ENCODE measurements at places on chromosomes 2 and 18.

GRCh38 chr2:202680512-202680911, 45.7 kb downstream of the FAM117B start:
- 0 out of 2 replicates have a peak overlapping the region, but pooled peaks have one; percentile 39 for H3K27ac ChIP-seq
- DNase-seq = no peak

DNA sequence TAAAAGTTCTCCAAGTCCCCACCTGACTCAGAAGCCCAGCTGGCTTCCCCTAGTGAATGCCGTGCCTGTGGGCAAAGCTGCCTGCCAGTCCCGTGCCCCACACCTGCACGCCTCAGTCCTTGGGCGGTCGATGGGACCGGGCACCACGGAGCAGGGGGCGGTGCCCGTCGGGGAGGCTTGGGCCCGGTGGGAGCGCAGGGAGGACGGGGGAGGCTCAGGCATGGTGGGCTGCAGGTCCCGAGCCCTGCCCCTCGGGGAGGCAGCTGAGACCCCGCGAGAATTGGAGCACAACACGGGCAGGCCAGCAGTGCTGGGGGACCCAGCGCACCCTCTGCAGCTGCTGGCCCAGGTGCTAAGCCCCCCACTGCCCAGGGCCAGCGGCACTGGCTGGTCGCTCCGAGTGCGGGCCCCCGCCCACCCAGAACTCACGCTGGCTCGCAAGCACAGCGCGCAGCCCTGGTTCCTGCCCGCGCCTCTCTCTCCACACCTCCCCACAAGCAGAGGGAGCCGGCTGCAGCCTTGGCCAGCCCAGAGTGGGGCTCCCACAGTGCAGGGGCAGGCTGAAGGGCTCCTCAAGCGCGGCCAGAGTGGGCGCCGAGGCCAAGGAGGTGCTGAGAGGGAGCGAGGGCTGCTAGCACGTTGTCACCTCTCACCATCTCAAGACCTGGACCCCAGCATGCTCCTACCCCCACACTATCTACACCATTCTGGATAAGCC, 215.5 kb downstream of the TNS1 start:
- H3K4me3 ChIP-seq = no peak overlapping the region
- H3K4me1 ChIP-seq = no peaks in the 10 kb centered on the region
- no peak overlapping the region for H3K27ac ChIP-seq
- no peak for DNase-seq

- no peaks in the 10 kb centered on the region for H3K4me1 ChIP-seq
- H3K27ac ChIP-seq = no peak overlapping the region
- no peak for DNase-seq
- H3K36me3 ChIP-seq = no peaks in the 10 kb centered on the region
- H3K27me3 ChIP-seq = no peaks in the 10 kb centered on the region
Measured at GRCh38 chr2:15813481-15814266, 126.7 kb upstream of the MYCN start.

GRCh38 chr2:238081561-238081960, 18.6 kb upstream of the ESPNL start:
- no peaks in the 10 kb centered on the region for H3K27me3 ChIP-seq
- DNase-seq = no peak
- no peak overlapping the region for H3K27ac ChIP-seq
- peaks cover 78% of the 10 kb centered on the region for H3K36me3 ChIP-seq
- H3K4me1 ChIP-seq = no peaks in the 10 kb centered on the region
- no peak overlapping the region for H3K4me3 ChIP-seq

DNA sequence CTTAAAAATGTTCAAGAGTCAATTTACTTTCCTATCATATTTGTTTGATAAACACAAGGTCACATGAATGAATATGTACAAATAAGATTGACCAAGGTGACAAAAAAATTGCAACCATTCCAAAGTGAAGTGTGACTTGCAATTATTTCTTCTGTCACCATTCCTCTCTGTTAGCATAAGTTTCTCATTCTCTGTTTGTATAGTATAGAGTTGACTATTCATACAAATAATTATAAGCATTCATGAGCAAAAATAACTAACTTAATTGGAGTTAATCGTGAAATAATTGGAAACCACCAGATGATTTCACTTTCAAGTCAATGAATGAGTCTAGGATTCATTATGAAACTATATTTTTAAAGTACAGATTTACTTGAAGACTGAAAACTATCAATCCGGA, 42.1 kb downstream of the PGAP1 start:
- no peak overlapping the region for H3K4me3 ChIP-seq
- H3K27me3 ChIP-seq = no peaks in the 10 kb centered on the region
- no peak for DNase-seq
- peaks cover 53% of the 10 kb centered on the region for H3K36me3 ChIP-seq

DNA sequence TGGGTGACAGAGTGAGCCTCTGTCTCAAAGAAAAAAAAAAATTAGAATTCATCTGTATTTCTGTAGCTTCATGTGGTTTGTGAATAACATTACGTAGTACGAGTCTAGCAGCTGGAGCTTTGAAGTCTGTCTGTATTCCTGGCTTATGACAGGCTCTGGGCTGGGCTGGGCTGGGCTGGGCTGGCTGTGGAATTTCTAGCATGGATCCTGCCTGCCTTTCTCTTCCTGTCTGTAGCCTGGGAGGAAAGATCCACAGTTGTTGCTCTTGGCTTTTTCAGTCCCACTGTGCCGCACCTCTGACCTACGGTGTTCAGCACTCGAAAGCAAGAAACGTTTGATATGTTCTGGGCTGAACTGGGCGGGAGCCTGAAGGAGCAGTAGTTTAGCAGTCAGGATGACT, 55.4 kb downstream of the BOLA3 start:
- H3K4me3 ChIP-seq = no peak overlapping the region
- DNase-seq = no peak
- no peaks in the 10 kb centered on the region for H3K27me3 ChIP-seq
- no peaks in the 10 kb centered on the region for H3K4me1 ChIP-seq
- H3K36me3 ChIP-seq = peaks cover 88% of the 10 kb centered on the region
- H3K27ac ChIP-seq = no peak overlapping the region

GRCh38 chr2:189951791-189952535, 110.6 kb downstream of the MSTN start:
- peaks cover 6% of the 10 kb centered on the region for H3K4me1 ChIP-seq
- no peak overlapping the region for H3K27ac ChIP-seq
- no peaks in the 10 kb centered on the region for H3K27me3 ChIP-seq
- no peaks in the 10 kb centered on the region for H3K36me3 ChIP-seq
- H3K4me3 ChIP-seq = no peak overlapping the region

GRCh38 chr2:191200910-191201309, 44.3 kb upstream of the MYO1B start:
- H3K27ac ChIP-seq = no peak overlapping the region
- H3K4me3 ChIP-seq = no peak overlapping the region
- H3K4me1 ChIP-seq = peaks cover 10% of the 10 kb centered on the region
- no peaks in the 10 kb centered on the region for H3K36me3 ChIP-seq
- DNase-seq = no peak

GRCh38 chr2:205555566-205556230, 126.6 kb upstream of the NRP2 start:
- no peak overlapping the region for H3K27ac ChIP-seq
- no peak overlapping the region for H3K4me3 ChIP-seq
- H3K36me3 ChIP-seq = no peaks in the 10 kb centered on the region

DNA sequence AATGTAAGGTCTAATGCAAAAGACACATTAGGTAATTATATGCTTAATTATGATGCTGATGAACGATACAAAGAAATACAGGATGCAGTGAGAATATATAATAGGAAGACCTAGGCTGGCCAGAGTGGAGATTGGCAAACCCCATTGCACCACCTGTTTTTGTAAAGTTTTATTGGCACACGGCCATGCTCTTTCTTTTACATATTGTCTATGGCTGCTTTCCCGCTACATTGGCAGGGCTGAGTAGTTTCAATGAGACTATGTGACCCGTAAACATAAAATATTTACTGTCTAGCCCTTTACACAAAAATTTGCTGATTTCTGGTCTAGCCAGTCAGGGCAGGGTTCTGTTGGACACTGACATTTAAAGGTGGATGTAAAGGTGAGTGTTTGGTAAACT, 5.4 kb downstream of the SEC11C start:
- no peaks in the 10 kb centered on the region for H3K27me3 ChIP-seq
- DNase-seq = no peak
- no peak overlapping the region for H3K27ac ChIP-seq
- peaks cover 1% of the 10 kb centered on the region for H3K36me3 ChIP-seq
- no peak overlapping the region for H3K4me3 ChIP-seq

- no peak overlapping the region for H3K4me3 ChIP-seq
- no peaks in the 10 kb centered on the region for H3K27me3 ChIP-seq
- H3K27ac ChIP-seq = no peak overlapping the region
- no peak for DNase-seq
- no peaks in the 10 kb centered on the region for H3K36me3 ChIP-seq
Measured at GRCh38 chr2:39703181-39703872, 37.6 kb downstream of the TMEM178A start.

DNA sequence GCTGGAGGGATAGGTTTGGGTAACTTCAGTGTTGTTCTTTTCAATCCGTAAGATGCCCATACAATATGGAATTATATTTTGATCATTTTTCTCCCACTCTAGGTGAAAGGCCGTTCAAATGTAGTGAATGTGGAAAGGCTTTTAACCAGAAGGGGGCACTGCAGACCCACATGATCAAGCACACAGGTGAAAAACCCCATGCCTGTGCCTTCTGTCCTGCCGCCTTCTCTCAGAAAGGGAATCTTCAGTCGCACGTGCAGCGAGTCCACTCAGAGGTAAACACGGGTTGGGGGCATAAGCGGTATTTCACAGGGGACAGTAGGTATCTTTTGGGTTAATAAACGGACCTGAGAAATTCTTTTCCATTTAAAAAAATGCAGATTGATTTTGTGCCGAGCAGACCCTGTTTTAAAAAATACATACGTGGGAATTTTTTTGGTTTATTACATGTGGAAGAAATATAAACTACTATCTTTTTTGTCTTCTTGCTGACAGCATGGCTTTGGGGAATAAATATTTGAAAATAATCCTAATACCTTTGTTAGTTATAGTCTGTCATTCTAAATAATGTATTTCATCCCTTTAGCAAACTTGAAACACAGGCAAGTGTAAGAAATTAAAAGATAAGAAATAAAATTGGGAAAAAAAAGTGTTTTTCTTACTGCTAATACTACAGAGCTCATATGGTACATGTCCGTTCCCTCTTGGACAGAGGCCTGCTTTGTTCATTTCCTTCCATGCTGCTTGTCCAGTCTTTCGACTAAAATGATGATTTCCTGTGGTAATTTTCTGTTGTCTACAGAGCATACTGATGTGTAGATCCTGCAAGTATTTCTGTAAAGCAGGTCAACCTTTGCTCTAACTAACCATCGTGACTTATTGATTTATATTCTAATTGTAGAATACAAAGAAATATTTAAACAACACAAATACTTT, 53.3 kb downstream of the ZNF236 start:
- DNase-seq = peak; percentile 59
- no peak overlapping the region for H3K4me3 ChIP-seq
- H3K27me3 ChIP-seq = no peaks in the 10 kb centered on the region
- peaks cover 70% of the 10 kb centered on the region for H3K36me3 ChIP-seq

- peak overlapping the region; percentile 85 for H3K4me3 ChIP-seq
- DNase-seq = no peak
- peaks cover 14% of the 10 kb centered on the region for H3K36me3 ChIP-seq
- H3K4me1 ChIP-seq = peaks cover 28% of the 10 kb centered on the region
- H3K27ac ChIP-seq = peak overlapping the region; percentile 95
Measured at GRCh38 chr18:47150824-47151366, 595 bp upstream of the HDHD2 start.

GRCh38 chr2:216163518-216163917, 54.4 kb downstream of the XRCC5 start:
- no peaks in the 10 kb centered on the region for H3K27me3 ChIP-seq
- peaks cover 99% of the 10 kb centered on the region for H3K36me3 ChIP-seq
- DNase-seq = no peak
- no peaks in the 10 kb centered on the region for H3K4me1 ChIP-seq
- H3K27ac ChIP-seq = no peak overlapping the region

DNA sequence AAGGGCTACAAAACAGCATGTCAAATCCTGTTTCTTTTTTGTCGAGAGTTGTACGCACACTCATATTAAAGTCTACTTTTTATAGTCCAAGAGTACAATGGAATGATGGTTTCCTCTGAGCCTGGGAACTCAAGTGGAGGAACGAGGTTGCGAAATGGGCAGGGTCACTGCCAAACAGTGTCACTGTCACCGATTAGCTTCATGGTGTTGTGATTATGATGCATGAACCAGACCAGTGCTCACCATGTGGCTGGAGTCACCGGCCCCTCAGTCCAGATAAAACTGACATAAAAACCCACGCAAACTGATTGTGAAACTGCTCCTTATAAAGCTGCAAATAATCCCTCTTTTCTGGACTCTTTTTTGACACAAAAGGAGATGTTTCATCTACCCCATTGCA, 122.0 kb downstream of the COPS8 start:
- H3K4me3 ChIP-seq = no peak overlapping the region
- H3K27ac ChIP-seq = no peak overlapping the region
- H3K4me1 ChIP-seq = no peaks in the 10 kb centered on the region
- H3K36me3 ChIP-seq = no peaks in the 10 kb centered on the region
- peaks cover 13% of the 10 kb centered on the region for H3K27me3 ChIP-seq
- DNase-seq = no peak

- no peaks in the 10 kb centered on the region for H3K36me3 ChIP-seq
- no peaks in the 10 kb centered on the region for H3K27me3 ChIP-seq
- no peak overlapping the region for H3K4me3 ChIP-seq
- DNase-seq = no peak
- no peaks in the 10 kb centered on the region for H3K4me1 ChIP-seq
- no peak overlapping the region for H3K27ac ChIP-seq
Measured at GRCh38 chr2:174052584-174052976, 87.4 kb upstream of the SP3 start.

DNA sequence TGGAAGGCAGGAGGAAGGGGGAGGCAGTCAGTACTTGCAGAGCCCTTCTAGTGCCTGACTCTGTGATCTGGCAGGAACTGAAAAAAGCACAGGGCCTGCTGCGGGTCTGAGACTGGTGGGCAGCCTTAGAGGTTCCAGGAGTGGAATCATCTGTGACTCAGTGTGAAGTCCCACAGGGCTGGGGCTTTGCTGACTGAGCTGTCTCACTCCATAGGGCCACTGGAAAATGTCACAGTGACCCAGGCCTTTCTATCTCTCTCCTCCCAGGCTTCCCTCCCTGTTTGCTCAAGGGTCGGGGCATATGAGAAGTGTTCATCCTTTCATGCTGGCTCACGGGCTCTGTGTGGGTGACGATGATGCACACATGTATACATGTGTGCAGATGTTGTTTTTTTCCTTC, 47.1 kb upstream of the ZFP36L2 start:
- no peak for DNase-seq
- no peaks in the 10 kb centered on the region for H3K27me3 ChIP-seq
- no peak overlapping the region for H3K4me3 ChIP-seq
- no peak overlapping the region for H3K27ac ChIP-seq
- peaks cover 8% of the 10 kb centered on the region for H3K36me3 ChIP-seq

DNA sequence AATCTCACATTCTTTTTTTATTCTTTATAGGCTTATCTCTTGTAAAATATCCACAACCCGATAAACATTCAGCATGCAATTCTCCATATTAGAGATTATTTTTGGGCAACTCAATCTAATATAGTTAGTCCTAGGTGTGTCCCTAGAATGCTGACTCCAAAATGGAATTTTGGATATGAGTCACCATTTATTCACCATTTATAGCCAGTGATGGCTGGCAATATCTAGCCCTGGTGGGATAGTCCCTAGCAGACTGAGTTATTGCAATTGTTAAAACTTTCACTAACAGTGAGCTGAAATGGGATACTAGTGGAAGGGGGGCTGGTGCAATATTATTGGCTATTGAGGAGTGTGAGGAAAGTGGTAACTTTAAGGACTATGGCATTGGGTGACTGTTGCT, 401.6 kb downstream of the SLC4A3 start:
- H3K27ac ChIP-seq = no peak overlapping the region
- no peak overlapping the region for H3K4me3 ChIP-seq
- H3K4me1 ChIP-seq = no peaks in the 10 kb centered on the region

- H3K27ac ChIP-seq = no peak overlapping the region
- H3K4me1 ChIP-seq = no peaks in the 10 kb centered on the region
- H3K4me3 ChIP-seq = no peak overlapping the region
- DNase-seq = no peak
- H3K27me3 ChIP-seq = no peaks in the 10 kb centered on the region
Measured at GRCh38 chr18:70428439-70428838, 139.6 kb downstream of the SOCS6 start.
